ENCODE measurements at places on chromosomes 5 and 9. TPM values are rescaled to one million over a fixed set of nuclear protein-coding genes. Genes with fewer than 3 reads are reported as not detected.

Gene GIN1
- total RNA-seq = 1.7 TPM

Gene SPATA31A3
- total RNA-seq = not detected

Gene CCNJL
- total RNA-seq = not detected

Gene HSDL2
- 10.1 TPM for total RNA-seq

Gene EGFLAM
- not detected for total RNA-seq

Gene IRX2
- not detected for total RNA-seq

Gene PCDHA11
- not detected for total RNA-seq

Gene TCOF1
- 57.3 TPM for total RNA-seq

Gene GLE1
- total RNA-seq = 14.4 TPM

Gene STPG3
- total RNA-seq = 0.62 TPM

Gene LCN9
- not detected for total RNA-seq

Gene STKLD1
- 0.72 TPM for total RNA-seq

DNA sequence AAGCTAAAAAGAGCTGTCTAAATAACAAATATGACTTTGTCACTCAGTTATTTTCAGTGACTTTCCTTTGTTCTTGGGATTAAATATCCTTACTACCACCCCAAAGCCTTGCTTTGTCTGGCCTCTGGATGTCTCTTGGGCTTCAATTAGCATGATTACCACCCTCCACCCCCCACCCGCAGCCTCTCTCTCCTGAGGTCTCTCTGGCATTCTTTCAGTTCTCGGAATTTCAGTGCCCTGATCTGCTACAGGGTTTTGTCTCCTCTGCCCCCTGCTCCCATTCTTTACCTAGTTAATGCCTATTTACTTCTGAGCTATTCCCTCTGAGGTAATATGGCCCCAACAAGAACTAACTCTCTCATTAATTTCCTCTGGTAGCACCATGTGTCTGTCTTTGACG is 376.4 kb downstream of the DEPDC1B start:
- no peak for DNase-seq
- no peak overlapping the region for H3K4me3 ChIP-seq

- no peak overlapping the region for H3K27ac ChIP-seq
- H3K36me3 ChIP-seq = no peaks in the 10 kb centered on the region
- peaks cover 25% of the 10 kb centered on the region for H3K27me3 ChIP-seq
Measured at GRCh38 chr5:115317736-115318135, 21.3 kb upstream of the CCDC112 start.

- no peak for DNase-seq
- no peak overlapping the region for H3K4me3 ChIP-seq
- H3K27ac ChIP-seq = no peak overlapping the region
- H3K36me3 ChIP-seq = peaks cover 3% of the 10 kb centered on the region
- peaks cover 9% of the 10 kb centered on the region for H3K27me3 ChIP-seq
Measured at GRCh38 chr5:553874-554273, 29.6 kb upstream of the SLC9A3 start.

GRCh38 chr5:14450018-14450524 is 131.5 kb upstream of the OTULINL start:
- H3K4me1 ChIP-seq = peaks cover 9% of the 10 kb centered on the region
- H3K27ac ChIP-seq = no peak overlapping the region
- no peak for DNase-seq
- H3K4me3 ChIP-seq = peak overlapping the region; percentile 54
- no peaks in the 10 kb centered on the region for H3K36me3 ChIP-seq

DNA sequence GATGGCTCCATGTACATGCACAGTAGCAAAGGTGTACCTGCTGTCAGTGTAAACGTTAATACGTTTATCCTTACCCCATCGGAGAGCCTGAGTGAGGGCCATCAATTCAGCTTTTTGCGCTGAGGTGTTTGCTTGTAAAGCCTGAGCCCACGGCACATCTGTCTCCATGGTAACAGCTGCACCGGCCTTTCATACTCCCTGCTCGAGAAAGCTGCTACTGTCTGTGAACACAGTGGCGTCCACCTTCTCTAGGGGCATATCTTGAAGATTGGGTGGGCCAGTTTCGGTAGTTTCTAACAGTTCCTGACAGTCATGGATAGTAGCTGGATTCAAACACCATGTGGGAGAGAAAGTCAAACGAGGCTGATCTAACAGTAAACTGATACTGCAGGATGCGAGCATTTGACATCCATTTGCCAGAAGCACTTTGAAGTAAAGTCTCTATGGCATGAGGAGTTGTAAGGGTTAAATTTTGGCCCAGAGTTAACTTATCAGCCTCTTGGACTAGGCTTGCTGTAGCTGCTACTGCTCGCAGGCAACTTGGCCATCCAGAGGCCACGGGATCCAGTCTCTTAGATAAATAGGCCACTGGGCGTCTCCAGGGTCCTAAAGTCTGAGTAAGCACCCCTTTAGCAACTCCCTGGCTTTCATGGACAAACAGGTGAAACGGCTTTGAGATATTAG is 21.0 kb upstream of the RHOBTB3 start:
- peaks cover 8% of the 10 kb centered on the region for H3K27me3 ChIP-seq
- no peak for DNase-seq
- peaks cover 3% of the 10 kb centered on the region for H3K36me3 ChIP-seq
- peaks cover 4% of the 10 kb centered on the region for H3K4me1 ChIP-seq

DNA sequence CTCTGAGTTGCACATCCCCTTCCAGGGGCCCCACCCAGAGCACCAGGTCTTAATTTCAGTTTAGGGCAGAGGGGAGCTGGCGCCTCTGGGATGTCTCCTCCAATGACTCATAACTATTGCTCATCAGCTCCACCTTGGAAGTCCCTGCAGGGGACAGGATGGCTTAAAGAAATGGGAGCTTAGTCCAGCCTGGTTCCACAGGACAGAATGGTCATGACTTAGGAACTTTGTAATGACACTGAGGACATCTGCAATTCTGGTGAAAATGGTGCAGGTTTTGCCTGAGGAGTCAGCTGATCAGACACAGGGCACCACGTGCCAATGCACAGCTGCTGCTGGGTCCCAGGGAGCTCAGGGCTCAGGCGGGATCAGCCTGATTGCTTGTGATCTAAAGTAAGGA is 16.4 kb upstream of the PPP1R26 start:
- DNase-seq = no peak
- H3K36me3 ChIP-seq = no peaks in the 10 kb centered on the region
- H3K27me3 ChIP-seq = peaks cover 57% of the 10 kb centered on the region
- no peak overlapping the region for H3K4me3 ChIP-seq
- H3K4me1 ChIP-seq = peaks cover 2% of the 10 kb centered on the region

DNA sequence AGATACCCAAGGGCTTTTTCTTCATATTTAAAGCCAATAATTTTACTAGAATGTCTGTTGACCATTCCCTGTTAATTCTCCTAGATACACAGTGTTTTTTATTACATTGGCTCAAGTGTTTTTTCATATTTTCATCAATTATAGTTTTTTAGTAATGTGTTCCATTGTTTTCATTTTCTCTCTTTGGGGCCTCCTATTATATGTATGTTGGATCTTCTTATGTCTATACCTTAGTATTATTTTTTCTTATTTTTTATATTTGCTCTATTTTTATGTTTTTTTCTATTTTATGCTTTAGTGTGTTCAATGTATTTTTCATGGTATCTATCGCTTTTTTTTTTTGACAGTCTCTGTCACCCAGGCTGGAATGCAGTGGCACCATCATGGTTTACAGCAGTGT is 7.5 kb downstream of the KIAA1958 start:
- DNase-seq = no peak
- peaks cover 1% of the 10 kb centered on the region for H3K4me1 ChIP-seq
- no peak overlapping the region for H3K4me3 ChIP-seq
- no peak overlapping the region for H3K27ac ChIP-seq
- peaks cover 5% of the 10 kb centered on the region for H3K36me3 ChIP-seq

GRCh38 chr5:63164339-63164738 is 585.7 kb downstream of the LRRC70 start:
- no peaks in the 10 kb centered on the region for H3K36me3 ChIP-seq
- DNase-seq = no peak
- H3K4me3 ChIP-seq = no peak overlapping the region
- no peaks in the 10 kb centered on the region for H3K4me1 ChIP-seq
- H3K27me3 ChIP-seq = no peaks in the 10 kb centered on the region

- H3K36me3 ChIP-seq = peaks cover 5% of the 10 kb centered on the region
- no peak for DNase-seq
- H3K4me1 ChIP-seq = peaks cover 17% of the 10 kb centered on the region
- H3K27me3 ChIP-seq = peaks cover 7% of the 10 kb centered on the region
Measured at GRCh38 chr9:504921-505740, 290.5 kb downstream of the DOCK8 start.

DNA sequence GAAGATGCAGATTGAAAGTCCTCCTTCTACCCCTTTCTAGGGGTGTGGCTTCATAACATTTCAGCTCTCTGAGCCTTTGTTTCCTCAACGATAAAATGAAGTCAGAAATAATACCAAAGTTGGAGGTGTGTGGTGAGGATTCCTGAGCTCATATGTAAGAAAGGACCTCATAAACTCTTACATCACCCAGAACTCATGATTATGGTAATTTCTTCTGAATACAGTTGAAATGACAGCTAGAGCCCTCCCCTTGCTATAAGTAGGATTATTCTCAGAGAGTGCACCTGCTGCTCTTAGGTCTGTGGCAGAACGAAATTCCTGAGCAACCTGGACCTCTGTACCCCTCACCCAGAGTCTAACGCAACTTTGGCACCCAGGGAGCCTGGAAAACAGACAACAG is 291.4 kb upstream of the KLF4 start:
- DNase-seq = no peak
- H3K4me3 ChIP-seq = no peak overlapping the region
- H3K27me3 ChIP-seq = no peaks in the 10 kb centered on the region
- no peaks in the 10 kb centered on the region for H3K4me1 ChIP-seq

GRCh38 chr9:87238545-87238944 is 259.1 kb upstream of the DAPK1 start:
- no peaks in the 10 kb centered on the region for H3K4me1 ChIP-seq
- DNase-seq = no peak
- peaks cover 11% of the 10 kb centered on the region for H3K27me3 ChIP-seq
- no peak overlapping the region for H3K4me3 ChIP-seq
- H3K27ac ChIP-seq = no peak overlapping the region
- no peaks in the 10 kb centered on the region for H3K36me3 ChIP-seq

- peaks cover 4% of the 10 kb centered on the region for H3K36me3 ChIP-seq
- peak; percentile 21 for DNase-seq
- H3K27me3 ChIP-seq = no peaks in the 10 kb centered on the region
- H3K4me1 ChIP-seq = peaks cover 51% of the 10 kb centered on the region
Measured at GRCh38 chr5:14665949-14666348, 1.4 kb downstream of the OTULIN start.

DNA sequence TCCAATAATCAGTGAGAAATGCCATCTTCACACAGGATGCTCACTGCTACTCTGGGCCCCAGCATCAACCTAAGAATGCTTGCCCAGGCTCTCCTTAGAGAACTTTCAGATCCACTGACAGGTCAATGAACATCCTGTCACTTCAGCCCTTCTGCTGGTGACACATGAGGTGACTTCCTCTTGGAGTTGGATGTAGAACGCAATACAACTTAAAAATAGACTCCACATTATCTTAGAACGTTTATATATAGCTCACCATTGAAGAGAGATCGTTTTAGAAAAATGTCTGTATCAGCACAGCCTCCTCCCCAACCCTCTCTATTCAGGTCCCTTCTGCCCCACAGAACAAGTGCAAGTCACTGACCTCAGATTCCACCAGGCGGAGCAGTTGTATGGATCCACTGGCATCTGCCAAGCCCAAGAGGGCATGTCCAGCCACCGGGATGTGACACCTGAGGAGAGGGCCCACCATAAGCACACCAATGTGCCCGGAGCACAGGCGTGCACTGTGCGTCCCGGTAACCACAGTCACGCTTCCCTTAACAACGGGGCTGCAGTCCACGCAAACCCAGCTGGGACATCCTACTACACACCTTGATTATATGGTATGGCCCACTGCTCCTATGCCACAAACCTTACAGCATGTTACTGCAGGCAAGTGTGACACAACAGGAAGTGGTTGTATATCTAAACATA is 2.9 kb downstream of the DPH7 start:
- H3K4me1 ChIP-seq = peaks cover 25% of the 10 kb centered on the region
- no peaks in the 10 kb centered on the region for H3K27me3 ChIP-seq
- no peak for DNase-seq
- H3K27ac ChIP-seq = no peak overlapping the region

DNA sequence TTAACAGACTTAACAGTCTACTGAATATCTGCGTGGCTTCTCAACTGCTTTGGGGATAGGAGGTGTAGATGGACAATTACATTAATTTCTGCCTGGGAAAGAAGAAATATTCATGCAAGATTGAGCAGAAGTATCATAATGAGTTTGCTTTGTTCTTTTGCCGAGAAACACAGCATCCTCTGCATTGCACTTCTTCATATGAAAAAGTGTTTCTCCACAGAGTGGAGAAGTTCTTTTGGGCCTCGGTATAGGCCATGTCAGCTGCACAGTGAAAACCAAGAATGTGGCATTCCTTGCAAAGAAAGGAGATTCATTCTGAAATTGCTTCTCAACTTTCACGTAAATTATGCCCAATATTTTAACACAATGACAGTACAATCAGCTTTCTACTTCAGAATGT is 17.6 kb upstream of the SNX2 start:
- peaks cover 2% of the 10 kb centered on the region for H3K4me1 ChIP-seq
- H3K36me3 ChIP-seq = peaks cover 2% of the 10 kb centered on the region
- H3K27me3 ChIP-seq = peaks cover 17% of the 10 kb centered on the region
- no peak overlapping the region for H3K27ac ChIP-seq
- no peak overlapping the region for H3K4me3 ChIP-seq
- no peak for DNase-seq

GRCh38 chr5:134106991-134107701 is 7.3 kb upstream of the TCF7 start:
- no peaks in the 10 kb centered on the region for H3K36me3 ChIP-seq

DNA sequence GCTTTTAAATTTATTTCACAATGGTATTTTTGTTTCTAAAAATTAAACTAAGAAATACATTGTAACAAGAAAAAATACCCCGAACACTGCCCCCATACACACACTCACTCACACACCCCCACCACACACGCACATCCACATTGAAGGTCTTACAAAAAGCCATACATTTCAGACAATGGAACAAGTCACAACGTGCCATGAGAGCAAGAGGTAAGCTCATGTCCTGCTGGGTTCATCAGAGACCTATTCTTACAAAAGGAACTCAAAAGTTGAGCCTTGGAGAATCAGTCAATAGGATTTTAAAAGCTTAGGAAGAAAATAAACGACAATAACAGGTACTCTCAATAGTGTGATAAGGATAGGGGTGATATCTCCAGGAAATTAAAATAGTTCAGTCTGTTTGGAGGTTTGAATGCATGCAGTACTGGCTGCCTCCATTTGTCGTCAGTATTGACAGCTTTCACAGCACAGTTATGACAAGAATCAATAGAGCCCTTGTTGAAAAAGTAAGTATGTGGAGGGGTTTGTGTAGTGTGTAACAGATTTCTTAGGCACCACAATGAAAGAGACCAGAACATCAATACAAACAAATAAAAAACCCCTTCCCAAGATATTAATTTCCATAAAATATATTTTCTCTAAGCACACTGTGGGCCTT is 1826.2 kb upstream of the CDH6 start:
- H3K27me3 ChIP-seq = no peaks in the 10 kb centered on the region
- H3K27ac ChIP-seq = no peak overlapping the region
- H3K4me3 ChIP-seq = no peak overlapping the region
- no peak for DNase-seq

GRCh38 chr5:35651002-35651756 is 33.5 kb downstream of the SPEF2 start:
- no peaks in the 10 kb centered on the region for H3K27me3 ChIP-seq
- H3K27ac ChIP-seq = peak overlapping the region; percentile 57
- H3K4me1 ChIP-seq = peaks cover 15% of the 10 kb centered on the region
- H3K36me3 ChIP-seq = peaks cover 7% of the 10 kb centered on the region

Data from T-helper 17 cell (primary cell).